ENCODE measurements at places on chromosomes 11 and 22.

- DNase-seq = no peak
These were observed 51.7 kb upstream of the FBXO3 start for GRCh38 chr11:33825854-33826560.

DNA sequence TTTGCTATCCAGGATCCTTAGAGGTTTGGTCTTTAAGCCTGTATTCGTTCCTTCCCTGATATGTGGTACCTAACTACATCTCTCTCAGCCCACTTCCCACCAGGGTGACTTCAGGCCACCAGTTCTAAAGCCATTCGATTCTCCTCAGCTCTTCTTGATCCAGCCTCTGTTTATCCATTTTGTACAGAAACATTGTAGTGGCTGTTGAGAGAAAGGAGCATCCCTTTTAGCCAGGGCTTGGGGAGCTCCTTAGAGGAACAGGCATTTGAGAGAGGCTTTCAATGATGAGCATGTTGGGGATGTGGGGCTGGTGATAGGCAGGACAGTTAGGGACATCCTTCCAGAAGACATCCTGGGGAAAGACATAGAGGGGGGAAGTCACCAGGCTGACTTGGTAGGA, 17.9 kb downstream of the UBE2L3 start:
- no peak for DNase-seq

- no peak for DNase-seq
These were observed 14.8 kb downstream of the CD6 start for GRCh38 chr11:60985991-60986915.

DNA sequence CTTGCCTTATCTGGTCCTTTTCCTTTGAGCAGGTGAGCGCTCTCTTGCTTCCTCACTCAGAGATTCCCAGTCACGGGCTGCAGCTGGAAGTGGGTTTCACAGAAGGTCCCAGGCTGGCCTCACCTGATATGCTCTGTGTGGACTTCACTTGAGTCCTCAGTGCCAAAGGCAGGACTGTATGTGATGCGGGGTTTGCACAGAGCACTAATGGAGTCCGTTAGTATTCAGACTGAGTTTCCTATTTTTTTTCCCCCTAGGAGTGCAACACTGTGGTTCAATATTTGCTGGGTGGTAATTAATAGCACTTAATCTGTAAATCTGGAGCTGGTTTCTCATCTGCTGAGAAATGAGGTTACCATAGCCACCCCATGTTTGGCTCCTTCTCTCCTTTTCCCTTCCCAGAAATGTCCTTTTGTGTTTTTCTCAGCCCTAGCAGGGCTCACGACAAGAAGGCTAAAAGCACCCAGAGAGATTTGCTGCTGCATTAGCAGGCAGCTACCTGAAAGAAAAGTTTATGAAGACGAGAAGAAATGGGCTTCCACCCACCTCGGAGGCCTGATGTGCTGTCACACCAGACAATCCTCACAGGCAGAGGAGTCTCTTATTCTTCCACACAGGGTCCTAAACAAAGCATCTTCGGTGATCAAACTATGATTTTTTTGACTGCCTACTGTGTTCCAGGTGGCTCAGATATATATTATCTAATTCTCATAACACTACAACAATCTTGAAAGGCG, 262.1 kb downstream of the KIRREL3 start:
- DNase-seq = no peak

DNA sequence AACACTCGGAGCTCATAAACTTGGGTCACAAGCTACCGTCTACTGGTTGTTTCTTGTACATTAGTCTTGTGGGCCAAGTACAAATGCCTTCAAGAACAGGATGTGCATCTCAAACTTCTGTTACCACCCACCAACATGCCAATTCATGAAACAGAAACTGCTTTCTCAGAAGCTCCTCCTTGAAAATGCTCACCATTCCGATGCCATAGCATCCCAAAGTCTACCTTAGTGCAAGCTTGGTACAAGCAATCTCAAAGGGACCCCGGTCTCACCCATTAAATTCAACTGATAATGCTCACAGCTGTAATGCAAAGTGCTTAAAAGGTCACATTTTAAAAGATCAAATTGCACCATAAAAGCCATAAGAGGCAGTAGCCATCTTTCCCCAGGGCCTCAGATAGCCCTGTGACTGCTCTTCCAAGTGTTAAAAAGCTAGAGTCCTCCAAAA, 31.8 kb upstream of the CCDC34 start:
- no peak for DNase-seq

DNA sequence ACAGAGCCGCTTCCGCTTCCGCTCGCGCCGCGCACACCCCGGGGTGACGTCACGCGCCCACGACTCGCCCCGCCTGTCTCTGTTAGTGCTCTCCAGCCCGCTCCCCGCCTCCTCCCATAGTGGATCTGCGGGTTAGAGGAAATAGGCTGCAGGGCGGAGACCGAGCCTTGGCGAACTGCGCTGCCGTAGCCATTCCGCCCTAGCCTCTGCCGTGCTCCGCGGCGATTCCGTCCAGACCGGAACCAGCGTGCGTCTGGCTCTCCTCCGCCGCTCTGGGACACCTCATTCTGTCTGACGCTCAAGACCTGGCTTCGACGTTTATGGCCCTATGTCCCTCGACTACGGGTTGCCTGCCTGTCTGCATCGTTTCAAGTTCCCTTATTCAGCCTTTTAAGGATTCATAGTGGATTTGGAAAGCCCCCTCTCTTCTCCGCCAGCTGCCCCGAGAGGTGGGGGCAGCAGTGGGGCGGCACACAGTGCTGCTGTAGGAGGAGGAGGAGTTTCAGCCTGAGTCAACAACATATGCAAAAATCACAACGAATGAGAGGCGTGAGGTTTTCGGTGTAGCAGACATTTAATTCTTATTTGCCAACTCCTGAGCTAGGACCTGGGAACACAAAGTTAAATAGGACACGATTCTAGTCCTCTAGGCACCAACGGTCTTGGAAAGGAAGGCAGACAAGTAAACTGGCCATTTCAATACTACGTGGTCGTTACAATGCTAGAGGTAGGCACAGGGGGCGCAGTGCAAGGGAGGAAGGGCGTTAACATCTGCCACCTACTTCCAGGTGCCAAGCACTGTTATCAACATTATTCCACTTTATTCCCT, at the start of gene TAF10:
TAF10 (minus strand) TSS at position 4 of the 829 bp plus-strand sequence. CDS start 27 bp downstream, outside the sequence.
- DNase-seq = peak; percentile 91

GRCh38 chr22:50526834-50527801, 1.7 kb upstream of the SCO2 start:
- no peak for DNase-seq

DNA sequence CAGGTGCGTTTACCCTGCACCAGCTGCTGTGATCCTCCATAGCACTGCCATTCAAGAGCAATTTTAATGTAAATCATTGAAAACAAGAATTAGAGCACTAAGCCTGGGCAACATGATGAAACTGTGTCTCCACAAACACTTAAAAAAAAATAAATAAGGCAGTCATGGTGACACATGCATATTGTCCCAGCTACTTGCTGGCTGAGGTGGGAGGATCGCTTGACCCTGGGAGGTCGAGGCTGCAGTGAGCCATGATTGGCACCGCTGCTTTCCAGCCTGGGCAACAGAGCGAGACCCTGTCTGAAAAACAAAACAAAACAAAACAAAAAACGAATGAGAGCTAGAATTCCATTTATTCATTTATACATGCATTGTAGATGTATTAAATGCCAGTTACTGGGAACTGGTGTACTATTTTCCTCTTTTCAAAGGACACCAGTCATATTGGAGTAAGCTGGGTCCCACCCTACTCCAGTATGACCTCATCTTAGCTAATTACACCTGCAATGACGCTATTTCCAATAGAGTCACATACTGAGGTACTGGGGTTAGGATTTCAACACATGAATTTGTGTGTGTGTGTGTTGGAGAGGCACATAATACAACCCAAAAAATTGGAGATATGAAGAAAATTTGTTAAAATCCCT, 101.9 kb downstream of the MICAL2 start:
- no peak for DNase-seq

GRCh38 chr11:29913352-29913751, 103.5 kb downstream of the KCNA4 start:
- no peak for DNase-seq

GRCh38 chr11:5809905-5810795, 1.4 kb downstream of the OR52N2 start:
- DNase-seq = no peak

DNA sequence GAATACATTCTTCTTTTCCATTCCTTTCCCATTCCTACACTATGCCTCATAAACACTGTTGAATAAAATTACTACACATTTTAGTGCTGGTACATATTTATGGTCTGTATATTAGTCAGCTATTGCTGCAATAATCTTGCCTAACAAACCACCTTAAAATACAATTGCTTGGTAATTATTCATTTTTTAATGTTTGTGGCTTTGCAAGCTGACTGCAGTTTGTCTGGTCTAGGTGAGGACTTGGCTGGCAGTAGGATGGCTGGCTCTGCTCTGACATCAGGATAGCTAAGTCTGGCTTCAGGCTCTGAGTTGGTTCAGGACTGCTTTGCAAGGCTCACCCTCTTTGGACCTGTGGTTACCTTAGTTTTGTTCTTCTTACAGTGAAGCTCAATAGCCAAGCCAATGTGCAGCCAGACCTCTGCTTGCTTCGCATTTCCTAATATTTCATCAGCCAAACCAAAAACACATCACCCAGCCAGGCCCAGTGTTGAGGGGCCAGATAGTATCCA, 913.4 kb upstream of the RAG2 start:
- DNase-seq = no peak

GRCh38 chr11:57815476-57815875, 53.9 kb downstream of the CTNND1 start:
- DNase-seq = no peak

DNA sequence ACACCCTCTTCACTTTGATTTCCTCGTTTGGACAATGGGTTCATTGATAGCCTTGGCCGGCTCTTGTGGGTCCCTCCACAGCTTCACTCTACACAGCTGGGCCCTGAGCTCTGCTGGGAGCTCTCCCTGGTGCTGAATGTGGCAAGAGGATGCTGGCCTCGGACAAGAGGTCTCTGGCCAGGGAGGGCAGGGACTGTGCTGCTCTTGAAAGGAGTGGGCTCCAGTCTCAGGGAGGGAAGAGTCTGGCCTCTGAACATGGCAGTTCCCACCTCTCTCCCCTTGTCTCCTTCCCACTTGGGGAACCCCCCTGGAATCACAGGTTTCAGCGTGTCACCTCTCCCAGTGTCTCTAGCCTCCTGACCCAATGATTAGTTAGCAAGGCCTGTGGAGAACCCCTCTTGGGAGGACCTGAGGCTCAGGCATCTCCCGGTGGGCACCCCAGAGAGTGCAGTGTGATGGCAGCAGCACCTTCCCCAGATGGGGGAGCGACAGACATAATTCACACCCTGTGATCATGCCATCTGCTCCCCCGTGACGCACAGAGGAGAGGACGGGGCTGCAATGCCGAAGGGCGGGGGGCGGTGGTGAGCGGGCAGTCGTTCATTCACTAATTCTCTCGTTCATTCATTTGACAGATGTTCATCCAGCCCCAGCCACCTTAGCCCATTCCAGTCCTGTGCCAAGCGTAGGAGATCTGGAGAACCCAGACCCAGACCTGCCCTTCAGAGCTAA, 2.8 kb upstream of the CABP7 start:
- DNase-seq = peak; percentile 25

GRCh38 chr11:134745456-134745855, 333.4 kb upstream of the B3GAT1 start:
- no peak for DNase-seq

DNA sequence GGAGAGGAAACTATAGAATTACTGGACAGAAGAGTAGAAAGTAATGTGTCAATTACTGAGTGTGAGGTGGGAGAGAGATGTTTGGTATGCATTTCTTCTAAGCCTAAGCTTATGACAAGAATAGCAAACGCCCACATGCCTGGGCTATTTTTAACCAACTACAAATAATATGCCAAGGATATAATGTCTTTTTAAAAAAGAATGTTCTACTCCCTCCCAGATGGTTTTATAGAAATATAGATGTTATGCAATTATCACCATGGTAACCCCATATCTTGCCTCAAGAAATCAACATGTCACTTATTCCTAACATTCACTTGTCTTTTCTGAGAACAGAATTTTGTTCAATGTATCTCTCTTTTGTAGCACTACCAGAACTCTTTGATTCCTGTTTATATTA, 996.7 kb upstream of the CHORDC1 start:
- DNase-seq = no peak

- DNase-seq = no peak
These were observed 337 bp downstream of the RPLP2 start for GRCh38 chr11:810040-810567.

DNA sequence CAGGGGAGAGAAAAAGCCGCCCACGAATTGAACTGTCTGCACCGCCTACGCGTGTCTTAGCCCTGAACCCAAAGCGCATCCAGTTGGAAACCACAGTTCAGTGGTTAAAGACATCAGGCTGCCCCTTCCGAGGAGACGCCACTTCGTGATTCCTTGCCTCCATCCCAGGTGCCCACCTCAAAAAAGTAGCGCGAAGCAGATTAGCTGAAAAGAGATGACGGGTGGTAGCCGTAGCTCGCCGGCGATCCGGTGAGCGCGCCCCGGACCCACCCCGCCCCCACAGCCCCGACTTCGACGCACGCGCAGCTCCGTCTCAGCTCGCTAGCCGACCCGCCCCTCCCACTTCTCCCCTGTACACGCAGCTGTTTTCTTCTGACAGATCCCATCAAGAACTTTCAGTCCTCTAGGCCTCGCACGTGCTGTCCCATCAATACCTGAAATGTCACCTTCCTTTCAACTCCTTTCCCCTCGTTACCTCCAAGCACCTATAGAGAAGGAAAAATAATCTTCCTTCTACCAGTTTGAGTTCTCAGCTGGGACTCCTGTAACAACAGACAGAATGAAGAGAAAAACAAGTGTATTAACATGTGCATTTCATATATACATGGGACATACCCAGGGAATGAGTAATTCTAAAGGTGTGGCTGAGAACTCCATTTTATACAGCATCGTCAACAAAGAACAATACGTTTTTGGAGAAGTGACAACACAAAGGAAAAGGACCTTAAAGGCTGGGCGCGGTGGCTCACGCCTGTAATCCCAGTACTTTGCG, 49.5 kb downstream of the OR4D9 start:
- no peak for DNase-seq

DNA sequence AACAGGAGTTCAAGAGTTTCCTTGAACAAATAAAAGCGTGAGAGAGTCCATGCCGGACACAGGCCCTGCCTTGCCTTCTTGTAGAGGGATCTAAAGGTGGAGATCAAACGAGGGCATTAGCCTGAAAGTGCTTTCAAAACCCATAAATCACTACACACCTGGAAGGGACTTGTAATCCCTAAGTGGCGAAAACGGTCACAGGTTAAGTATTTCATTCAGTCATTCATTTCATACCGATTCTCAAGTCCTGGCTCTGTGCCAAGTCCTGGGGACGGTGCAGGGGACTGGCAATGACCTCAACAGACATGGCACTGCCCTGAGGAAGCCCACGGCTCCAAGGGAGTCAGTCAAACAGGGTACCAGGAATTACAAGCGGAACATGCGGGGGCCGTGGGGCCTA, 26.6 kb downstream of the ELFN2 start:
- DNase-seq = no peak

All from AG09319 (cell line).